ENCODE measurements at places on chromosomes 6 and 20.

GRCh38 chr20:61343934-61344333, 91.9 kb downstream of the CDH4 start:
- no peaks in the 10 kb centered on the region for H3K36me3 ChIP-seq
- no peak for DNase-seq
- peaks cover 1% of the 10 kb centered on the region for H3K4me1 ChIP-seq
- H3K4me3 ChIP-seq = no peak overlapping the region
- no peaks in the 10 kb centered on the region for H3K27me3 ChIP-seq
- H3K27ac ChIP-seq = no peak overlapping the region

GRCh38 chr6:100998111-100998510, 117.0 kb upstream of the ASCC3 start:
- H3K27ac ChIP-seq = no peak overlapping the region
- H3K4me3 ChIP-seq = no peak overlapping the region
- no peaks in the 10 kb centered on the region for H3K36me3 ChIP-seq
- no peak for DNase-seq
- no peaks in the 10 kb centered on the region for H3K4me1 ChIP-seq
- no peaks in the 10 kb centered on the region for H3K27me3 ChIP-seq

GRCh38 chr6:45300736-45301135, 27.4 kb upstream of the RUNX2 start:
- no peak overlapping the region for H3K4me3 ChIP-seq
- DNase-seq = no peak
- H3K4me1 ChIP-seq = no peaks in the 10 kb centered on the region
- H3K36me3 ChIP-seq = no peaks in the 10 kb centered on the region
- H3K27ac ChIP-seq = no peak overlapping the region
- H3K27me3 ChIP-seq = no peaks in the 10 kb centered on the region

- no peak overlapping the region for H3K4me3 ChIP-seq
- peaks cover 14% of the 10 kb centered on the region for H3K4me1 ChIP-seq
- no peaks in the 10 kb centered on the region for H3K27me3 ChIP-seq
- DNase-seq = no peak
Observed at GRCh38 chr6:105384004-105384403, 18.9 kb downstream of the PREP start.

DNA sequence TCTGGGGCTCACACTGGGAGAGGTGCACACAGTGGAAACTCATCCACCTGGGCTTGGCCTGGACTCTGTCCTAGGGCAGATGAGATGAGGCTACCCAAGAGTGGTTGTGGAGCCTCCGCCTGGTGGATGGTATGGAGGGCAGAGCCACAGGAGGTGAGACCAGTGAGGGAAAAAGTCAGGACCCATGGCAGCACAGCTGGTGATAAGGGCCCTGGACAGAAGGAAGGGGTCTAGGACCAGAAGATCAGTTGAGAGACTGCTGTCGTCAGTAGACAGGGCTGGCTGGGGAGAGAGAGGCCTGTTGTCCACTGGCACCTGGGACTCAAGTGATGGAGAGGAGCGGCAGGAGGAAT, 29.8 kb downstream of the PLCG1 start:
- H3K27me3 ChIP-seq = no peaks in the 10 kb centered on the region
- H3K27ac ChIP-seq = no peak overlapping the region
- DNase-seq = no peak
- no peak overlapping the region for H3K4me3 ChIP-seq
- H3K4me1 ChIP-seq = no peaks in the 10 kb centered on the region
- H3K36me3 ChIP-seq = peaks cover 71% of the 10 kb centered on the region

GRCh38 chr6:1594445-1595200, 15.1 kb upstream of the FOXC1 start:
- no peaks in the 10 kb centered on the region for H3K36me3 ChIP-seq
- H3K4me1 ChIP-seq = no peaks in the 10 kb centered on the region
- peaks cover 48% of the 10 kb centered on the region for H3K27me3 ChIP-seq
- H3K27ac ChIP-seq = no peak overlapping the region
- H3K4me3 ChIP-seq = no peak overlapping the region

- no peak for DNase-seq
- no peaks in the 10 kb centered on the region for H3K36me3 ChIP-seq
- H3K27me3 ChIP-seq = no peaks in the 10 kb centered on the region
- no peak overlapping the region for H3K4me3 ChIP-seq
- no peak overlapping the region for H3K27ac ChIP-seq
- H3K4me1 ChIP-seq = no peaks in the 10 kb centered on the region
Observed at GRCh38 chr20:19211252-19211651, 1.2 kb upstream of the SLC24A3 start.

- H3K4me3 ChIP-seq = no peak overlapping the region
- no peak for DNase-seq
- no peaks in the 10 kb centered on the region for H3K27me3 ChIP-seq
- H3K4me1 ChIP-seq = no peaks in the 10 kb centered on the region
Observed at GRCh38 chr20:19095762-19096161, 116.7 kb upstream of the SLC24A3 start.

GRCh38 chr6:47413752-47414422, 63.7 kb upstream of the CD2AP start:
- peaks cover 1% of the 10 kb centered on the region for H3K4me1 ChIP-seq
- no peaks in the 10 kb centered on the region for H3K27me3 ChIP-seq
- peak; percentile 54 for DNase-seq
- H3K4me3 ChIP-seq = no peak overlapping the region
- no peaks in the 10 kb centered on the region for H3K36me3 ChIP-seq
- H3K27ac ChIP-seq = no peak overlapping the region

DNA sequence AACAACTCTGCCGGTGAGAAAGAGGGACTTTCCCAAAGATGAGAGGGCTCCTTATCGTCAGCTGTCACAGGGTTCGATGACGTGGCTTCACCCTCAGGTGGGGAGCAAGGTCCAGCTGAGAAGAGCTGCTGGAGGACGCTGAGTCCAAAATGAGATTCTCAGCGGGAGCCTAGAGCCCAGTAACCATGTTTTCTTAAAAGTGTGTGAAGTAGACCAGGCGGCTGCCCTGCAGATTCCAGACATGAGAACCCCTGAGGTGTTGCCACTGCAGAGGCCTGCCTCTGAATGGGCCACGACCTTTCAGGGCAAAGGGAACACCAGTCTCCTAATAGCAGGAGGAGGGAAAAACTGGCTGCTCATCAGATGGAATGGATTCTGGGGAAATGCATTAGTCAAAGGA, 375.1 kb downstream of the BTBD9 start:
- no peaks in the 10 kb centered on the region for H3K36me3 ChIP-seq
- H3K27me3 ChIP-seq = no peaks in the 10 kb centered on the region
- H3K27ac ChIP-seq = no peak overlapping the region
- H3K4me1 ChIP-seq = no peaks in the 10 kb centered on the region
- DNase-seq = no peak

- H3K4me3 ChIP-seq = no peak overlapping the region
- no peaks in the 10 kb centered on the region for H3K36me3 ChIP-seq
- no peak for DNase-seq
- H3K4me1 ChIP-seq = no peaks in the 10 kb centered on the region
Observed at GRCh38 chr20:61611401-61612180, 359.5 kb downstream of the CDH4 start.

GRCh38 chr6:135191508-135192255, 10.6 kb downstream of the MYB start:
- DNase-seq = no peak
- no peaks in the 10 kb centered on the region for H3K27me3 ChIP-seq
- no peak overlapping the region for H3K4me3 ChIP-seq
- H3K36me3 ChIP-seq = no peaks in the 10 kb centered on the region

DNA sequence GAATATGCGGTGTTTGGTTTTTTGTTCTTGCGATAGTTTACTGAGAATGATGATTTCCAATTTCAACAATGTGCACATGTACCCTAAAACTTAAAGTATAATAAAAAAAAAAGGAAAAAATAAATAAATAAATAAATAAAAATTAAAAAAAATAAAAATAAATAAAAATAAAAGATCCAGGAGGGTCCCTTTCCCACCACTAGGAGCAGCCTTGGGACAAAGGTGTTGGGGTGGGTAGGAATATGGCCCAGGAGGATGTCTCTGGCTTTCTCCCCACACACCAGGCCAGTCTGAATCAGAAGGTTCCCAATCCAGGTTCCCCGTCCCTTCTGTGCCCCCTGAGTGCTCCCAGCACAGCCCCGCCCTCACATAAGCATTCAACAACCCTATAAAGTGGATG, 9.5 kb downstream of the LRFN2 start:
- no peaks in the 10 kb centered on the region for H3K4me1 ChIP-seq
- no peak overlapping the region for H3K27ac ChIP-seq

DNA sequence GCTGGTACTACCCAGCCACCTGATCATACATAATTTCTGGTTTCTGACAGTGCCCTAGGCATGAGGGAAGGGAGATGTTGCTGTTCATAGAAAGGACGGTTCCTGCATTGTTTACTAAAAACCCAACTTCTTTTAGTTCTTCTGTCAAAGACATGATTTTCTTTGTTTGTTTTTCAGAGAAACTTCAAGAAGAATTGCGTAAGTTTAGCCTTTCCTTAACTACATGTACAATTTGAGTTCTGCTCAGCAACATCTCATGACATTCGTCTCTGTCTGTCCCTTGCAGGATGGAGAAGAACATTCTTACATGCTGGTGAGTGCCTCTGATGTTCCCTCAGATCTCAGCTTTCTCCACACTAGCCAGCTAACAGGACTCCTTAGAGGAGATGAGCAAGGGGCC, 8.0 kb downstream of the BTN2A1 start:
- no peak for DNase-seq
- H3K4me3 ChIP-seq = no peak overlapping the region
- H3K27me3 ChIP-seq = no peaks in the 10 kb centered on the region
- H3K36me3 ChIP-seq = peaks cover 53% of the 10 kb centered on the region
- H3K4me1 ChIP-seq = peaks cover 3% of the 10 kb centered on the region

- H3K4me1 ChIP-seq = peaks cover 21% of the 10 kb centered on the region
- H3K27ac ChIP-seq = no peak overlapping the region
- H3K36me3 ChIP-seq = peaks cover 13% of the 10 kb centered on the region
- no peak overlapping the region for H3K4me3 ChIP-seq
Observed at GRCh38 chr6:11224966-11225463, 7.5 kb downstream of the NEDD9 start.

DNA sequence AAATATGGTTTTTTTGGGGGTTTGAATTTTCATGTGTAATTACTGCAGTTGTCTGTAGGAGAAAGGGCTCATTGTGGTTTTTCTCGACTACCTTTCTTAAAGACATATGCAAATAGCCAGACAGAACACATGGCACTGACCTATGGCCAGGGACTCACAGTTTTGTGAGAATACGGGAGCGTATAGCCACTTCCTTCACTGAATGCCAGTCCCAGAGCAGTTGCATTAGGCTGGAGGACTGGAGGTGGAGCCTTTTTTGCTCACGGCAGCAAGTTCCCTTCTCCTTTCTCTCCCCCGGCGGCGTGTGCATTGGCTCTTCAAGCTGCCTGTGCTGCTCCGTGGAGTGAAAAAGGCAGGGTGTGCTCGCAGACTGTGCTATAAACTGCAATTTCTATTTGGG, 114.9 kb downstream of the AKAP7 start:
- H3K27ac ChIP-seq = no peak overlapping the region
- no peaks in the 10 kb centered on the region for H3K27me3 ChIP-seq
- H3K4me1 ChIP-seq = no peaks in the 10 kb centered on the region
- no peaks in the 10 kb centered on the region for H3K36me3 ChIP-seq

- DNase-seq = no peak
- no peaks in the 10 kb centered on the region for H3K36me3 ChIP-seq
- no peaks in the 10 kb centered on the region for H3K27me3 ChIP-seq
- no peak overlapping the region for H3K4me3 ChIP-seq
- peaks cover 12% of the 10 kb centered on the region for H3K4me1 ChIP-seq
Observed at GRCh38 chr20:1382670-1383069, 10.2 kb downstream of the FKBP1A start.

DNA sequence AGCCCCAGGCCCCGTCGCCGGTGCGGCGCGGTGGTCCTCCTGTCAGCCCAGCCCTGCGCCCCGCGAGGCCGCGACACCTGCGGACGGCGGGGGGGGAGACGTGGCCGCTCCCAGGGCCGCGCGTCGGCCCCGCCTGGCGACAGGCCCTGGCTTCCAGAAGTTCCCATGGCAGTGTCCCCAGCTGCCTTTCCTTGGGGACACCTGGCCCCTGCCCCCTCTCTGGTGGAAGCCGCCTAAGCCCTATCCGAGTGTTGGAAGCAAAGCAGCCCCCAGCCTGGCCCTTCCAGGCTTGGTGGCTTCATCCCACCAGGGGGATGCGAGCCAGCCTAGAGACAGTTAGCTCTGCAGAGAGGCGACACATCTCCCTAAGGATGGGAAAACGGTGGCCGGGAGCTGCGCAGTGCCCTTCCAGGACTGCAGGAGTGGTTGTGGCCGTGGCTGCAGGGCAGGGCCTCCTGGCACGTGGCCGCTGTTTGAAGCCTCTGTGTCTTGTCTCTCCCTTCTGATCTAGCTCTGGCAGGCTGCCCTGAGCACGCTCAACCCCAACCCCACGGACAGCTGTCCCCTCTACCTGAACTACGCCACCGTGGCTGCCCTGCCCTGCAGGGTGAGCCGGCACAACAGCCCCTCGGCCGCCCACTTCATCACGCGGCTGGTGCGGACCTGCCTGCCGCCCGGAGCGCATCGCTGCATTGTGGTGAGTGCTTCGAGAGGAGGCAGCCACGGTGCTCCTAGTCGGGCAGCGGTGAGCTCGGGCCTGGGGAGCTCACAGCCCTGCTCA, 816 bp downstream of the NPEPL1 start:
- peak overlapping the region; percentile 69 for H3K4me3 ChIP-seq
- peaks cover 23% of the 10 kb centered on the region for H3K36me3 ChIP-seq
- H3K27ac ChIP-seq = peak overlapping the region; percentile 91
- H3K27me3 ChIP-seq = peaks cover 2% of the 10 kb centered on the region
- peaks cover 19% of the 10 kb centered on the region for H3K4me1 ChIP-seq
- no peak for DNase-seq

DNA sequence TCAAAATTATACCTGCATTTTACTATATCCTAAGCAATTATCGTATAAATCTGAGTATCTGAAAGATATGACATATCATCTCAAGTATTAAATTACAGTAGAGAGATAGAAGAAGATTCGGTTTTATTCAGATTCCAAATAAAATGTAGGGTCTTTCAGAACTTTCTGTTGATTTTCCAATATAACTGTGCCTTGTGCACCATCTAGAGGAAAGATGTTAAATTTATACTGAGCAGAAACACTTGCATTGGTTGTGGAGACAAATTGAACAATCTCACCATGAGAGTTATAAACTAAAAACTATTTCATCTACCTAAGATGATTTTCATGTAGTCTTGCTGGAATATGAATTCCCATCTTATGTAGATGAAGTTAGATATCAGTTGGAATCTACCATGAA, 26.8 kb upstream of the HSF2 start:
- DNase-seq = no peak
- H3K27ac ChIP-seq = no peak overlapping the region
- no peaks in the 10 kb centered on the region for H3K27me3 ChIP-seq
- H3K4me1 ChIP-seq = no peaks in the 10 kb centered on the region

DNA sequence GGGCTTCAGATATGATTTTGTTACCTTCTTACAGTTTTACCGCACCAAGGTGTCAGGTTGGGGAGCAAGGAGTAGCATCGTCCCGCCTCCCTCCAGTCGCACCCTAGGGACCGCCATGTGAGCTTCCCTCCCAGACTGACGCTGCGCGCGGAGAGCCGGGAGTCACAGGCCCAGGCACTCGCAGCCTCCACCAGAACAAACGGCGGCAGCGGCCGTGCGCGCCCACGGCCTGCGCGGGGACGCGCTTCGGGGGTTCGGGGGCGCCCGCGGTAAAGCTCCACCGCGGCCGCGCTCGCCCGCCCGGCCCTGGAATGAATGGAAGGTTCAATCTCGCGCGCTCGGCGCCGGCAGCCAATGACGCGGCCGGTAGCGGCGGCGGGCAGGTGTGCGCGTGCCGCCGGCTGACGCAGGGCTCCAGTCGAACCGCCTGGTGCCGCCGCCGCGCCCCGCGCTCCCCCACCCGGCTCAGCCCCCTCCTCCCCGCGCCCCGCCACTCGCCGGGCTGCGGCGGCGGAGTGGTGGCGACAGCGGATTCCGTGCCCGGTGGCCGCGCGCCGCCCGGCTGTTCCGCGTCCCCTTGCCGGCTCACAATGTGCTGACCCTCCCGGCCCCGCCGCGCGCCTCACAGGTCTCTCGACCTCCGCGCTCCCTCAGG, 16.5 kb upstream of the LIN28B start:
- H3K27me3 ChIP-seq = peaks cover 32% of the 10 kb centered on the region
- no peak overlapping the region for H3K27ac ChIP-seq
- H3K36me3 ChIP-seq = no peaks in the 10 kb centered on the region
